ENCODE measurements at places on chromosomes 3 and 15.

DNA sequence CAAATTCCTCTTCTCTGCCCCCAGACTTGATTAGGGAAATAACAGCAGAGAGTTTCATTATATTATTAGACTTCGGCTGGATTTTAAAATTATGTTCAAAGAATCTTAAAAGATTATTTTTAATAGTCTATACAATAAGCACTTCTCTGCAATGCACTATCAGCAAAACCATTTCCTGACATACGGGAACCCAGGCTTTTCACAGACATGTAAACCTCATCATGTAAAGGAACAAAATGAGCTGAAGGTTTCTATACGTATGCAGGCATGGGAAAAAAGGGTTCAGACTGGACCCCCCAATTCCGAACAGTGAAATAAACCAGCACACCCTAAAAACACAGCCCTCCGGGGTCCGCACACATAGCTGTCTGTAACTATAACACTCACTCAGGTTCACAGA is 77.5 kb upstream of the LMOD3 start:
- DNase-seq, result no peak

- DNase-seq, result no peak
These were observed 85.5 kb downstream of the NCEH1 start for GRCh38 chr3:172625404-172625803.

DNA sequence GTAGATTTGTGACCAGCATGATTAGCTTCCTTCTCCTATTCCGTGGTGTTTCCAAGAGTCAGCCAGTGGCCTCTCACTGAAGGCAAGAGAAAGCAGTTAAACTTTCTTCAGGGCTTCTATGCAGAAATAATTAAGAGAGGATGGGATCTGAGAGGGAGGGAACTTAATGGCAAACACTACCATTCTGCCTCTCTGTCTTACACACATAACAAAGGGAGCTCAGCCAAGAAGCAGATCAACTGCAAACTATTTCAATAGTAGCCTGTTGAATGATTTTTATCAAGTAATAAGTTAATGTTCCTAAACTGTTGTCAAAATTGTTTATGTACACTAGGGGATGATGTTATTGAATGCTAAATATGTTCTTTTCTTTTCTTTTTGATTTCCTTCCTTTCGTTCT is 11.8 kb downstream of the OXSR1 start:
- no peak for DNase-seq

GRCh38 chr15:60328852-60329443 is 68.8 kb downstream of the ANXA2 start:
- DNase-seq, result peak; percentile 72

- peak; percentile 12 for DNase-seq
These were observed 32.2 kb downstream of the GPD1L start for GRCh38 chr3:32138545-32139104.

- peak; percentile 89 for DNase-seq
These were observed 68.4 kb upstream of the TNFAIP8L3 start for GRCh38 chr15:51162865-51163762.

DNA sequence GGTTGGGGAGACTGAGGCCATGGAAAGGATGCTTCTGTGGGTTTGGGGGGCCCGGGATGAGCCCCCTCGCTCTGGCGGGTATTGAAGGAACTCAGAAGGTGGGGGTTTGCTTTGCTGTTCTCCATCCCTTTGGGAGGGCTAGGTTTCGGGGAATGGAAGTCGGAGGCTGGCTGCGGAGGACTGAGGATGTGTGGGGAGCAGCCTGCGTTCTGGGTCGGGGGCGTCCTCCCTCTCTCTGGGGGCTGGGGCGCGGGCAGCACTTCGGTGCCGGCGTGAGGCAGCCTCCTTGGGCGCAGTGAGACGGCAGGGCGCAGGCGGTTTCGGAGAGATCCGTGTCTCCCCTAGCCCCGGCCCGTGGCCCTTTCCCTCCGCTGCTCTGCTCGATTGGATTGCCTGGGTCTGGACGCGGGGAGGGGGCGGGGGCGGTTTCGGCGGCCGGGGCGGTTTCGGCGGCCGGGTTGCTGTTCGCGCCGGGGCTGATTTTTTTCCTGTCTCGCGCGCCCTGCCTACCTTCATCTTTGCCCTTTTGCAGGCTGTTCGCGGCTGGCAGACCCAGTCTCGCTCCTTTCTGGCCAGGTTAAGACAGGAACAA is 1.4 kb downstream of the PTPRG start:
- DNase-seq, result no peak

GRCh38 chr3:64215103-64215502 is 10.2 kb downstream of the PRICKLE2 start:
- no peak for DNase-seq

- no peak for DNase-seq
These were observed 10.4 kb downstream of the TNK2 start for GRCh38 chr3:195897853-195898415.

DNA sequence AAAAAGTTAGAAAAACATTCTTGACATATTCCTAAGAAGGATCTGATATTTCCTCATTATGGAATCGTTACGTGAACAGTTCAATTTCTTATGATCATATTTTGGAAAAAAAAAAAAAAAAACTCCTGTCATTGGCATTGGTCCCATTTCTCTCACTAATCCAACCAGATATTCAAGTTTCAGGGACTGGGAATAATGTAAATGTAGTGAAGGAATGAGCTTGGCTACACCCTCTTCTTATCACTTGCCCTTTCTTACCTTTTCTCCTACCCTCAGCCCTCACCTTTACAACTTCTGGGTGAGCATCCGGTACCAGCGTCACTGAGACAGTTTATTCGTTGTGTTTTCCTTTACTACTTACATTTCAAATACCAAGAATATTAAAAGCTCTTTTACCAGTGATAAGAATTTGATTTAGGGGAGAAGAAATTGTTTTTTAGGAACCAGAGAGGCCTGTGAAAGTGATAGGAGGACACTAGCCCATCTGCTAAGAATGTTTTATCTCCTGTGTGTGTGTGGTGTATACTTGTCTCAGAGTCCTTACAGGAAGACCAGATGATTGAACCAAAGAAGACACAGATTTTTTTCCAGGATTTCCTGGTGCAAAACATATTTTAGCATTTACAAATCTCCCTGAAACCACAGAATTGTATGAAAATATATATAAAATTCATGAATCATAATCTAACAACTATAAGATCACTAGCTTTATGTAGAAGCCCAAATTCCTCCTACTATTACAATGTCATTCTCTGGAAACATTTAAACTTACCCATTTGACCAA is 946.7 kb downstream of the ZPLD1 start:
- DNase-seq, result no peak

- peak; percentile 68 for DNase-seq
These were observed 165.6 kb downstream of the NSMCE3 start for GRCh38 chr15:29103824-29104565.

DNA sequence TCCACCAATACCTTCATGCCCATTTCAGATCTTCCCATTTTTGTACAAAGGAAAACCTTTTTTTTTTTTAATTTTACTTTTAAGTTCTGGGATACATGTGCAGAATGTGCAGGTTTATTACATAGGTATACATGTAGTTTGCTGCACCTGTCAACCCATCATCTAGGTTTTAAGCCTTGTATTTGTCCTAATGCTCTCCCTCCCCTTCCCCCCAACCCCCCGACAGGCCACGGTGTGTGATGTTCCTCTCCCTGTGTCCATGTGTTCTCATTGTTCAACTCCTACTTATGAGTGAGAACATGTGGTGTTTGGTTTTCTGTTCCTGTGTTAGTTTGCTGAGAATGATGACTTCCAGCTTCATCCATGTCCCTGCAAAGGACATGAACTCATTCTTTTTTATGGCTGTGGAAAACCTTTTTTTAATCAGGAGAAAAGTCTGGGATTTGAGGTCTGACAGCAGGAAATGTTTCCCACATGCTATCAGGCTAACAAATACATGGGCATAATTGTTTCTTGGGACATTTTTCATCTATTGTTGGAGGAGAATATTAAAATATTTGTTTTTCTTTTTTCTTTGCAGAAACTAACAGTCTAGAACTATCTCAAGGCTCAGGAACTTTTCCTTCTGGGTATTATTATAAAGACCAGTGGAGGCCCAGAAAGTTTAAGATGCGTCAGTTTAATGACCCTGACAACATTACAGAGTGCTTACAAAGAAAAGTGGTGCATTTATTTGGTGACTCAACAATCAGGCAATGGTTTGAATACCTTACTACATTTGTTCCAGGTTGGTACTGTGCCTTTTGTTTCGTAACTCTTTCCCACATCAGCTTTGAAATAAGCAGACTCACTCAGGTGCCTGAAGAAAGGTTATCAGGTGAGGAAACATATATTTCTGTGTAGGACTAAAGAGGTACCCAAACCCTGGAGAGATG is 32.8 kb upstream of the NFKBIZ start:
- DNase-seq, result no peak

- DNase-seq, result no peak
These were observed 147.7 kb upstream of the BHLHE40 start for GRCh38 chr3:4831580-4831950.

GRCh38 chr3:21170964-21171363 is 580.0 kb downstream of the ZNF385D start:
- no peak for DNase-seq

- peak; percentile 27 for DNase-seq
These were observed 38.2 kb downstream of the VPS13C start for GRCh38 chr15:62021991-62022600.

GRCh38 chr3:152706991-152707713 is 127.8 kb upstream of the P2RY1 start:
- DNase-seq, result no peak

DNA sequence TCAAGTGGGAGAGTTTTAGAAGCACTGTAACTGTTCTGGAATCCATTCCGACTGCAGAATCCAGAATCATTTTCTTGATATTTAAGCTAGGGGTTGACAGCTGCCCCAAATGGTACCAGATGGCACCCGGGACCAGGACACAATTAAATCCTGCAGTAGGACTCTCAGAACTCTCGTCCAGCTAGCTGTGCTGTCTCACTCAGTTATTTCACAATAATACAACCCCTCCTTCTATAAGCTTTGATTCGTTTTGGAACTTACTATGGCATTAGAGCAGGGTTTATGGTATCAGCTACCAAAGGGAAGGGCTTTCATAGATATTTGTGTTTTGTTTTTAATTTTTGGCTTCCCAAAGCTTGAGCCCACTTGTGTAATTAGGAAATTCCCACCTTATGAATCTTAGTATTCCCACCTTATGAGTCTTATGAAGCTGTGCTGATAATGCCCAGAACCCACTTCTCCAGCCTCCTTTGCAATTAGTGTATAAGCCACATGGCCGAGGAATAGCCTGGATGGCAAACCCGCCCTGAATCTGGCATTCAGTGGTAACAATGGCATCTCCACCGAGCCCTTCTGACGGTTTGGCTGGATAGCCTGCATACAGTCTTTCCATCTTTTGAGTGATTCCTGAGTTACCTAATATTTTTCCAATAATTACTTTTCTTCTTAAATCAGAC is 120.1 kb downstream of the UACA start:
- no peak for DNase-seq

GRCh38 chr3:117726776-117727175 is 1017.2 kb downstream of the TUSC7 start:
- no peak for DNase-seq

GRCh38 chr3:64008487-64009351 is 14.6 kb downstream of the PSMD6 start:
- no peak for DNase-seq

- peak; percentile 90 for DNase-seq
These were observed at the start of gene YEATS2 for GRCh38 chr3:183697610-183698317. Gene YEATS2 (plus strand): TSS chr3:183697797. CDS start chr3:183715163, 17,366 bp downstream.

DNA sequence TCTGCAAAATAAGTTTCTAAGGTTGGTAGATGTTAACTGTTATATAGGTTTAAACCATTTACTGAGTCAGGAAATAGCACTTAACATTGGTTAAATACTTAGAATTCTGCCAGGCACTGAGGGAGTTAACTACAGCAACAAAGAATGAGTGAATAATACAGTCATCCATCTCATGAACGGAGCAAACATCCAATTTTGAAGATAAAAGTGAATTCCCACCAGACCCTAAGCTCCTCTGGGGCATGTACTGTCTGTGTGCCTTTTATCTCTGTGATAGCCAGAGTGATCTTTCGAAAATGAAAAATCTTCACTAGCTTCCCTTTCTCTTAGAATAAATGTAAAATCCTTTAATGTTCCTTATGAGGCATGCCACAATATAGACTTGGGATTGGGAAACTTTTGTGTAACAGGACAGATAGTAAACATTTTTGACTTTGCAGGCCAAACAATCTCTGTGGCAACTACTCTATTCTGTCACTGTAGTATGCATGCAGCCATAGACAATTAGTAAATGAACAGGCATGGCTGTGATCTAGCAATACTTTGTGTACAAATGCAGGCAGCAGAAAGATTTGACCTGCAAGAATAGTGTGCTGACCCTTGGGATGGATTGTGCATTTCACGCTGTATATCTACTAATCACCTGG is 294.5 kb upstream of the LMCD1 start:
- no peak for DNase-seq

GRCh38 chr15:27448986-27449385 is 478.0 kb downstream of the GABRG3 start:
- no peak for DNase-seq

DNA sequence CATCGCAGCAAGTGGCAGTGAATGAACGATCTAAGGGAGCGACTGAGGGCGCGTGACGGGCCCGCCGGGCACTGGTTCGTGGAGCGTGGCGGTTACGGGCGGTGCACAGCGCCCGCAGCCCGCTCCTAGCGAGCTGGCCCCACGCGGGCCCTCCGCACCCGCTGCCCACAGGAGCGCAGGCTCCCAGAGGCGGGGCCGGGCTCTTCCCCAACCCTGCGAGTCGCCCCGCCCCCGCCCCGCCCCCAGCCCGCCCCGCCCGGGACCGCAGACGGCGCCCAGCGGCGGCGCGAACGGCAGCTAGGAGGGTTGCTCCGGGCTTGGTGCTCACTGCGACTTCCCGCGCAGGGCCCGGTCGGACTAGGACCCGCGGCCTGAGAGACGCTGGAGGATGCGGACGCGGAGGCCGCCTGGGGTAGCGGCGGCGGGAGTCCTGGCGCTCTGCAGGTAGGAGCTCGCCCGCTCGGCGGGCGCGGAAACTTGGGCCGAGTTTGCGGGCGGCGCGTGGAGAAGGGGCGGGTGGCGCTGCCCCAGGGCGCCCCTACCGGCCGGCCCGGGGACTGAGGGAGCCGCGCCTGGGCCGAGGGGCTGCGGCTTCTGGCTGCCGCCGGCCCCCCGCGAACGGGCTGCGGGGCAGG is at the start of gene C15orf39:
Gene C15orf39 (plus strand): TSS at position 267 of the 635 bp plus-strand sequence. CDS start 4,167 bp downstream, outside the sequence.
- DNase-seq, result peak; percentile 91

- DNase-seq, result no peak
These were observed 560.0 kb upstream of the KCNMB2 start for GRCh38 chr3:177976241-177976640.

DNA sequence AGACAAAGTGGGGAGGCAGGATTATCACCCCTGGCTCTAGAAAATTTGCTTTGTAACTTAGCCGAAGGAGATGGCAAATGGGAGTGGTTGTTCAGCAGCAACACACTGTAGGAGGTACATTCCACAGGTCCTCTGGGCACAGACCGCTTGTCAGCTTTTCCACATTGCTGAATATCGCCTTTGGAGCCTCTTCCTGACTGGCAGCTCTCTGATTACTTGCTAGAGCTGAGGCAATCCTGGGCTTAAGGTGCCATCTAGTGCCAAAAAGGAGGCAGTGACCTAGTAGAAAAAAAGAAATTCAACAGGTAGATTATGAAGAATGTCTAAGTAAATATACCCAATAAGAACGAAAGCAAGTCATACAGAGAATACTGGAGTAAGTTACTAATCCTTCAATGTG is 13.1 kb upstream of the SCN5A start:
- DNase-seq, result no peak

All from suppressor macrophage treated with lipopolysaccharide for 1 hour (primary cell).